ENCODE measurements at places on chromosomes 5 and 9.

GRCh38 chr5:62902126-62902525 is 323.5 kb downstream of the LRRC70 start:
- no peak for DNase-seq

DNA sequence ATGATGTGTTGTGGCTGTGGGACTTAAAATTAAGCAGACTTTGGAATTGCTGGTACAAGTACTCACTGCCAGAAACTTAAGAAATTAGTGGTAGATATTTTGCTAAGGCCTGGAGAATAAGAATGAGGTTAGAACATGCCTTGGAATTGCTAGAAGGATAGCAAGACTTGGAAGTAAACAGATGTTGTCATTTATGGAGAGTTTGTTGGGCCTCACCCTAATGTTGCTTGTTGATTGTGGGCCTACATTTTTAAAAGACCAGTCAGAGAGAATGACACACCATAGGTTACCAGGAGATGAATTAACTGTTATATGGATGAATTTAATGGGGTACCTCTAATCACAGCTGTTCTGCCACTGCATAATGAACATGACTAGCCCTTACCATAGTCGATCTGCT is 120.1 kb upstream of the GAS1 start:
- no peak for DNase-seq

GRCh38 chr5:141665995-141666940 is 15.1 kb upstream of the FCHSD1 start:
- no peak for DNase-seq

DNA sequence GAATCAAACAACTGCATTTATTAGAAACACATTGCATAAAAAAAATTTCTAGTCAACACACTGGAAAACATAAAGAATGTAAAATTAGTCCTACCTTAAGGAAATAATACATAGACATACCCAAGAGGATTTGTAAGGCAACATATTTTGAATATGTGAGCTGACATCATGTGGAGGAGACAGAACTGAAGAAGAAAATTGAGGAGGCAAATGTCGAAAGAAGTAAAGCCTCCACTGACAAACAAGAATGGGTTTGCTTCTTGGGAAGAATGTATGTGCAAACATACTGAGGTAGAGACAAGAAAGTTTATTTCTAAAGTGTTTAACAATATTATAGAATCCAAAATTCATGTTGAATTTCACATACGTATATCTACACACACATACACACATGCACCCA is 363.0 kb upstream of the PDE4D start:
- DNase-seq, result no peak

DNA sequence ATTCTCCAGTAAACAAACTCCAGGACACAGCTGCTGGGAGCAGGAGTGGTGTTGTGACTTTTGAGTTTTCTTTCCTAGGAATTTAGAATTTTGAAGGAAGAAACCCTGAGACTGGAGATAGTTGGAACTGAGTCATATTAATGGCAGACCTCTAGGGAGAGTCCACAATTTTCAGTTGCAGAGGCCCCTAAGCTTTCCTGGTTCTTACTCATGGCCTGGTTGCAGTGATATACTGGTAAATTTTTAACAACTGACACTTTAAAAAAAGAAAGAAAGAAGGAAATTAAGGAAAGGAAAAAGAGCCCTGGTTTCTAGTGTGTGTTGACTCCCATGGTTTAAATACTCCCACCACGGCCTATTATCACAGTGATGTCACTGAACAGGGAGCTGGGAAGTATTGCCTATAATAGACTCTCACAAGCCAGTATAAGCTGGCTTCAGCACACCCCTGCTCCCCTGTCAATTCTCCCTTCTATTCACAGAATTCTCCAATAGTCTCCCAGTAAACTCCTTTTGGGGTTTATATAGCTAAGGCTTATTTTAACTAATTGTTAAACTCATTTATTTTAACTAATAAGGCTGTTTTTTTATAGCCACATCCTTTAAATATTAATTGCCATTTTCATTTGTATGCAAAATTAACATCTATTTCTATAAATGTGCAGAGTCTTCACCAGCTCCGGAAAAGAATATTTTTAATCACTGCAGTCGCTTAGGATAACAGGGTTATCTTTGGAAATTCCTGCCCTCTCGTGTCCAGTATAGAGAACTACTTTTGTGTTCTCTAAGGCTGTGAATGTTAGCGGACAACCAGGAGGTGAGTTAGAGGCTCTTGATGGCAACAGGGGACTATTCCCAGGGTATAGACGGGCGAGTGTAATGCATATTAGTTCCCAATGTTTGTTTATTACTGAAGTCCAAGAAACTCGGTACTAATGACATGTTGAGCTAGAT is 59.7 kb downstream of the GGTA1 start:
- DNase-seq, result no peak

DNA sequence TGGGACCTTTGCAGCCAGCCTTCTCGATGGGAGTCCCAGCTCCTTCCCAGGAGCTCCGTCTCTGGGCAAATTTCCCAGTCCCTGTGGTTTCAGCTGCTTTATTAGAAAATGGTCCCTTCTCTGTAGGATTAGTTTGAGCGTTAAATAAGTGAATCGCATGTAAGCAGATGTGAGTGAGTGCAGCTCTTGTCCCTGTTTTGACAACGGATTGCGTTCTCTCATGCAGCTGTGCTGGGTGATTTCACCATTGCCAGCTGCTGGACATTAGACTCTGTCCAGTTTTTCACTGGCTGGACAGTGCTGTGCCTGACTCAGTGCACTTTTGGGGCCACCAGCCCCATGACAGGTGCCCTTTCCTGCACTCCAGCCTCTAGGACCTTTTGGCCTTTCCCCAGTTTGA is 11.6 kb upstream of the CEL start:
- DNase-seq, result no peak

Measured in suprapubic skin (tissue), 4 donors.